Stimulated activated CD8-positive, alpha-beta memory T cell treated with anti-CD3 and anti-CD28 coated beads, Interleukin-4, amount 100 ng/mL, for 24 hours (primary cell): ENCODE measurements at places on chromosomes 12 and 14.

DNA sequence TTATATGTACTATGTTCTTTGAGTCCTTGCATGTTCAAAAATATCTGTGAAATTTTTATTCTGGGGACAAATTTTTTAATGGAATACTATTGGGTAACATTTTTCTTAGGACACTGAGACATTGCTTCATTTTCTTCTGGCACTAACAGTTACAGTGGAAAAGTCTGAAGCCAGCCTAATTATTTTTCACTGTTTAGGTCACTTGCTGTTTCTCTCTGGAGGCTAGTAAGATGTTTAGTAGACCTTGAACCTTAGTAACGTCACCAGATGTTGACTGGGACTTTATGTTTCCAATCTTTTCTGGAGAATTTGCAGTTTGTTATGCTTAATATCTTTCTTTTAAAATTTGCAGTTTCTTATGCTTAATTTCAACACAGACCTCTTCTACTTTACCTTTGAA, 12.3 kb upstream of the EPYC start:
- no peak for DNase-seq

- no peak for DNase-seq
Observed at GRCh38 chr12:20460956-20461355, 92.6 kb downstream of the PDE3A start.

DNA sequence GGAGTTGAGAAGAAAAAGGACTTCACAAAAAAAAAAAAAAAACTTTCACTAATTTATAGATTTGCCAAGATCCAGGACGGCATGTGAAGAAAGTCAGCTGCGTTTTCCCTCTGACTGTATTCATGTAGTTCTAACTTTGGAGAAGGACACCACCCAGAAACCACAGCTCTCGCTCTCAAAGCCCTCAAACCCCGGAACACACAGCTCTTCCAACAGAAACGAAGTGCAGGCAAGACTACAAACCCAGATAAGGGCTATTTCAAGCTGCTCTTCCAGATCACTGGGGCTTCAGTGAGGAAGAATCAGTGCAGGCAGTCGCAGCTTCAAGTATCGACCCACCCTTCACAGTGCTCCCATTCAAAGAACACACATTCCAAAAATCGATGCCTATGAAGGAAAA, 13.2 kb downstream of the KCNH5 start:
- DNase-seq, result no peak

- no peak for DNase-seq
Observed at GRCh38 chr12:18716236-18716635, 21.6 kb downstream of the PLCZ1 start.

DNA sequence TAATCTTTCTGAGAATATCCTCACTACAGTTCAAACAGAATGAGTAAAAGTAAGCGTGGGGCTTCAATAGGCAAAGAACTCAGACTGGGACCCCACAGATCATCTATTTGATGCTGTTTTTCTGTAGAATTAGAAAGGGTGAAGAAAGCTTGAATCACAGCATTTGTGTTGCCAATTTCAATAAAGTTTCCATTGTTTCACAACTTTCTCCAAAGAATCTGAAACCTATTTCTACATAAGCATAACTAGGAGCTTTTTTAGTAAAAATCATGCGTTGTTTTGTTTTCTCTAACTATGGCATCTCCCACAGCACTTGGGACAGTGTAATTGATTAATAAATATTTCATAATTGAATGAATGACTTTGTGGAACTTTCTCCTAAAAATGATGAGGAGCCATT, 16.7 kb upstream of the NEDD1 start:
- DNase-seq, result no peak

- no peak for DNase-seq
Observed at GRCh38 chr14:61561104-61561503, 134.2 kb upstream of the HIF1A start.

- DNase-seq, result no peak
Observed at GRCh38 chr14:81340201-81340600, 59.9 kb downstream of the STON2 start.

DNA sequence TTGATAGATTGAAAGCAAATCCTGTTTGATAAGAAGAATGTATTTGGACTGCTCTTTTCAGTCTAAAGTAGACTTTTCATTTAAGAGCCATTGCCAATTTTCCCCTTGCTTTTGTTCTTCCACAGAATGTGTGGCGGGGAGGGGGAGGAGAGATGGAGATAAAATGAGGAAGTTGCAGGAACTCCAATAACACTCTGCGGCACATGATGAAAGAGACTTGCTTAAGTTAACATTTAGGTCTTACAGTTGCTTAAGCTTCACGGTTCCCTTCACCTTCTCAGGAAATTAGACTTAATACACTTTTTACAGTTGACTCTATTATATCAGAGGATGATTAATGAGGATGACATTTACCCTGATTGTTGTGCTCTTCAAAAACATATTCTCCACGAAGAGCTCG, 537.3 kb downstream of the TMTC2 start:
- no peak for DNase-seq

GRCh38 chr12:121996945-121997612, 24.6 kb upstream of the BCL7A start:
- DNase-seq, result no peak

DNA sequence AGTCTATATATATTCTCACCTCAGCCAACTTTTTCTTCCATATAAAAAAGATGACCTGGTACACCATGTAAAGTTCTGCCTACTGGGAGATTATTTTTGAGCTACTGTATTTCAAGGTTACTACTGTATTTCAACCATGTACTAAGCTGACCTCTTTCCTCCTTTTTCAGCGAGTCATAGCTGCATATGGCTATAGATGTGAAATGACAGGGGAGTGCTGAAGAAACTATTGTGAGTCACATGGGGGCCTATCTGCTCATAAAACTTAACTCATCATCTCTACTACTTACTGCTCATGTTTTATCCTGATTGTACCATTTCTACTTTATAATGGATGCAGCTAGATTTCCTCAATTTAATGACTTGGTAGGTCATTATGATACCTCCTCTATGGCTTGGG, 571.4 kb upstream of the ATP2B1 start:
- no peak for DNase-seq

GRCh38 chr12:132263061-132263360, 66.4 kb downstream of the GALNT9 start:
- no peak for DNase-seq

- no peak for DNase-seq
Observed at GRCh38 chr12:33770652-33771051, 251.6 kb upstream of the ALG10 start.

DNA sequence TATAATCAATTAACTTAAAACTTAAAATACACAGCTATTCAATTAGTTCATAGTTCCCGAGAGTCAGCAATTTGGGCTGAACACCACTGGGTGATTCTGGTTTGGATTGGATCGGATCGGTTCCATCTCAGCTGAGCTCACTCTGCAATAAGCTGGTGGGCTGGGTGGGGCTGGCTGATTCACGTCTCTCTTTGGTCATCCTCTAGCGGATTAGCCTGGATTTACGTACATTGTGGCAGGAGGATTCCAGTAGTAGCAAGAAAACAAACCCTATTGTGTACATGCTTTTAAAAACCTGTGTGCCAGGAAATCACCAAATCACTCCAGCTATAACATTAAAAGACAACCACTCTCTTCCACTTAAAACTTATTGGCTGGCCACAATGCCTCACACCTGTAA, 3.2 kb upstream of the CLEC4C start:
- no peak for DNase-seq

DNA sequence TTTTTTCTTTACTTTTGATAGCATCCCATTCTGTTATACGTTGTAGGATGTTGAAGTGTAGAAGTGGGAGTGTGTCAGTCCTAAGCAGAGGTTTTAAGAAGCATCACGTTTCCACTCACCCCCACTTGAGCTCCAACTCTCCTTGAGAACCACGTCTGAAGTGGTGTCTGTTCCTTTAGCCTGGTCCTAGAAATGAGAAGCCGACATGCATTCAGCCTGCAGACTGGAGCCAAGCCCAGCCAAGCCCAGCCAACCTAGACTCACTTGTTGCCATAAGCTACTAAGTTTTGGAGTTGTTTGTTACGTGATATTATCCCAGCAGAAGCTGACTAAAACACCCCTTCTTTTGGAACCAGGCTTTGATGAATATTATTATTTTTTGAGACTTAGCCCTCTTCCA, 4.4 kb upstream of the ELK3 start:
- no peak for DNase-seq

GRCh38 chr14:94322648-94323570, at the start of gene SERPINA6:
TSS of gene SERPINA6 (minus strand) at chr14:94323336. CDS start at chr14:94314648, 8,688 bp downstream.
- no peak for DNase-seq

- no peak for DNase-seq
Observed at GRCh38 chr14:31277085-31277484, 69.5 kb upstream of the HECTD1 start.

GRCh38 chr12:57617942-57618341, 6.7 kb downstream of the ARHGEF25 start:
- DNase-seq, result no peak

- DNase-seq, result no peak
Observed at GRCh38 chr12:8508910-8509841, 4.1 kb upstream of the CLEC4D start.

DNA sequence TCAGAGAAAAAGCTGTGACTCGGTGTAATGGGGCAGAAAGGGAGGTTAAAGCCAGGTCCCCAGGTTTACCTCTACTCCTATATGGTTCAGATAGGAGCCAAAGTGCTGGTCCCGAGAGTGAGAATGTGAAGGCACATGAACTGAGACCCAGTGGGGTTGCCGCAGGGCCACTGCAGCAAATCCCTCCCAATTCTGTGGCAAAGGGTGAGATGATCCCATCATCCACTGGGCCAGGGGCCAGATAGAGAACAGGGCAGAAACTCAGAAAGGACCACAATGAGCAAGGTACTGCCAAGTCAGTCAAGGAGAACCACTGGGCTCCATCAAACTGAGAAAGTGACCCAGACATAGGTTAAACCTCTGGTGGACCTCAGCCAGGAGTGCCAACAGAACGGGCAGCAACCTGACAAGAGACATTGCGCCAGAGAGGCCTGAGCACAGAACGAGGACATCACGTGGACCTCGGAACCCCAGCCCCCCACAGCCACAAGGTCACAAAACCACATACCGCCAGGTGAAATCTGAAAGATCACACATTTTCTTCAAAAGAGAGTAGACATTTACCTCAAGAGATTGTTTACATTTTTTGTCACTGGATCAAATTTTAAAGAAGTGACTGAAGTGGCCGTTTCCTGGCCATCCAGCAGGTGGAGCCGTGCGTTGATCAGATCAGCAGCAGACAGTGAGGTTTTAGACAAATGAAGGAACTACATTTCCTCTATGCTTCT, 20.5 kb upstream of the ITPR2 start:
- peak; percentile 52 for DNase-seq

DNA sequence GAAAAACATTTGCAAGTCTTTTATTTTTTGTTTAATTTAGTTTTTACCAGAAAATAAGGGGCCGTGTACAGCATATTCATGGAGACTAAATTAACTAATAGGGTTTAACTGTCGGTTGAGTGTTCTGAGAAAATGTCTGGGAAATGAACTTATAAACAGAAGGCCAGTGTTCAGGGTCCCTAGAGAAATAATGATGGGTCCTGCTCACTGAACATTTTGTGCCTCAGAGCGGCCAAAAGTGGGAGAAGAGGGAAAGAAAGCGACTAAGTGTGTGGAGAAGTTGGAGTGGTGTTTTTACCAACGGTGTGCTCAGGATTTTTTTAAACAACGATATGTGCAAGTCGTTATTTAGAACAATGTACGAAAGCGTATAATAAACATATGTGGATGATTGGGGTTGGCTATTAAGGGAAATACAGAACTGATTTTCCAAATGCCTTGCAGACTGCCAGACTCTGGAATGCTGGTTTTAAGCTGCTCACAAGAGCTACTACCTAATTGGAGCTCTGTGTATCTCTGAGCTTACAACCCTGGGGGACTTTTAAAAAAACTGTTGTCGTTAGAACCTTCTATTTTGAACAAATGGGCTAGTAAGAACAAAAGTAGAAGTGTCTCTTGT, 166.7 kb downstream of the SLC38A4 start:
- no peak for DNase-seq

- no peak for DNase-seq
Observed at GRCh38 chr14:100867631-100868315, 35.7 kb downstream of the RTL1 start.

GRCh38 chr14:27370775-27371174, 772.9 kb upstream of the NOVA1 start:
- no peak for DNase-seq

DNA sequence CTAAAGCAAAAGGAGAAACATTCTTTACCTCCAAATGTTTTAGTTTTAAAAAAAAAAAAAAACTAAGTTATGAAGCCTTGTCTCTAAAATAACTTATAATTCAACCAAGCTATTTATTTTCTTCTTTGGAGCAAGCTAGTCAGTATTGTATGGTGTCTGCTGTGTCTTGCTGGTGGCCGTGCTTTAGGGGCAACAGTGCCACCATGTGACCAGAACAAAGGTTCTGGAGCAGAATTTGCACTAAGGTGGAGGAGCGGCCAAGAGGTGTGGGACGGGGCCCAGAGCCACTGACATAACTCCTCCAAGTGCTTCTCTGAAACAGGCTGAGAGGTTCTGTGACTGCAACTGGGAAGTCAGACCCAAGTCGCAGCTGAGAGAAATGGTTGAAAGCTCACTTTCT, 4.5 kb downstream of the FICD start:
- no peak for DNase-seq

DNA sequence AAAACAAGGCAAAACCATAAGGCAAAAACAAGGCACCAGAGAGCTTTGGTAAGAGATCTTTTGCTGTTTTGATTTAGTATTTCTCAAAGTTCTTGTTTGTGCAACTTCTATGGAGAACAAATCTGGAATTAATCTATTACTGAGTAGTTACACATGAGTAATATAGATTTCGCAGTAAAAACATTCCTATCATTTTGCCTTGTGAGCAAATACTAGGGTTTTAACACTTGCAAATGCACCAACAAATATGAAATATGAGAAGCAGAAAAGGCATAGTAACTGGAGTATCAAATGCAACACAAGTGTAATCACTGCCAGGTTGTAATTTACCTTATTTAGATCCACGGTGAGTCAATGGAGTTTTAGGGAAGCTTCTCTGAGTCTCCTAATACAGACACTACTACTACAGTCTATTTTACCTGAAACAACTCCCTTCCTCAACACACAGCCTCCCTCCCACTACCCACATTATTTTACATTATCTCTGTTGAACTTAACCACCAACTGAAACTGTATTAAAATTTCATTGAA, 324.1 kb downstream of the FLRT2 start:
- no peak for DNase-seq

DNA sequence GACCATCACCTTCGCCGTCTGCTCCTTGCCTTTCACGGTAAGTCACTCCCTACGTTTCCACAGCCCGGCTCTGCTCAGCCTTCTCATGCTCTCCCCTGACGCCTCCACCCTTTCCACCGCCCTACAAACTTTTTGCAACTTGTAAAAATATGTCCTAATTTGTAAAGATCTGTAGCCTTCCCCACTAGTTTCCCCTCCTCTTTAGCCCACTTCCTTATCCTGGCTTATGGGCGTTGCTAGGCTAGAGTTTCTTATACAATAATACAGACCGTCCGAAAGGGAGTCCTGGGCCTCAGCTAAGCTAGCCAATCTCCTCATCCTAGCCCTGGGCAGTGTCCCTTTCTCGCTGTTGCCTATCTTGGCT, 1.2 kb downstream of the PTGER2 start:
- DNase-seq, result no peak

GRCh38 chr12:57692500-57692899, 1.4 kb upstream of the OS9 start:
- DNase-seq, result no peak

GRCh38 chr12:88562846-88563582, 17.3 kb downstream of the KITLG start:
- DNase-seq, result no peak

GRCh38 chr12:84507956-84508850, 404.4 kb downstream of the SLC6A15 start:
- no peak for DNase-seq
